ENCODE measurements at places on chromosomes 2 and 18. TPM values are rescaled to one million over a fixed set of nuclear protein-coding genes. Genes with fewer than 3 reads are reported as not detected.

DNA sequence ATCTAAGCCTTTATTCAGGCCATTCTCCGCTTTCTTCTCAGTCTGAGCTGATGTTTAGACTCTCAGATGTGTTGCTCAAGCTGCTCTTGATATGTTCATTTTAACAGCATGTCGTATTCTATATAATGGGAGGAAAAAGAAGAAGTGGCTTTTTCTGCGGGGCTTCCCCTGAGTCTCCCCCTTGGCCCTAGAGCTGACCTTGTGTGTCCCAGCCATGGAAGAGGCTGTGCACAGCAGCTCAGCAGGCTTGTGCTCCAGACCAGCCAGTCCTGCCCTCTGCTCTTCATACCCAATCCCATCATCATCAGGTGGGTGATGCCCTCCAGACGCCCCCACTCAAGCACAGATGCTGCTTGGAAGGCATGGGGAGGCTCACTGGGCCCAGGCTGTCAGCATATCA, 155.1 kb upstream of the CELF4 start:
- DNase-seq = no peak

- no peak for DNase-seq
These were observed 114.9 kb upstream of the SULT1C3 start for GRCh38 chr2:108124736-108125495.

- no peak for DNase-seq
These were observed 1042.3 kb upstream of the NRXN1 start for GRCh38 chr2:52074130-52074719.

Gene MC4R
- not detected for total RNA-seq

Gene MFSD2B
- 0.06 TPM for total RNA-seq

Gene CFAP210
- not detected for total RNA-seq
